ENCODE measurements at places on chromosomes 1 and 21.

DNA sequence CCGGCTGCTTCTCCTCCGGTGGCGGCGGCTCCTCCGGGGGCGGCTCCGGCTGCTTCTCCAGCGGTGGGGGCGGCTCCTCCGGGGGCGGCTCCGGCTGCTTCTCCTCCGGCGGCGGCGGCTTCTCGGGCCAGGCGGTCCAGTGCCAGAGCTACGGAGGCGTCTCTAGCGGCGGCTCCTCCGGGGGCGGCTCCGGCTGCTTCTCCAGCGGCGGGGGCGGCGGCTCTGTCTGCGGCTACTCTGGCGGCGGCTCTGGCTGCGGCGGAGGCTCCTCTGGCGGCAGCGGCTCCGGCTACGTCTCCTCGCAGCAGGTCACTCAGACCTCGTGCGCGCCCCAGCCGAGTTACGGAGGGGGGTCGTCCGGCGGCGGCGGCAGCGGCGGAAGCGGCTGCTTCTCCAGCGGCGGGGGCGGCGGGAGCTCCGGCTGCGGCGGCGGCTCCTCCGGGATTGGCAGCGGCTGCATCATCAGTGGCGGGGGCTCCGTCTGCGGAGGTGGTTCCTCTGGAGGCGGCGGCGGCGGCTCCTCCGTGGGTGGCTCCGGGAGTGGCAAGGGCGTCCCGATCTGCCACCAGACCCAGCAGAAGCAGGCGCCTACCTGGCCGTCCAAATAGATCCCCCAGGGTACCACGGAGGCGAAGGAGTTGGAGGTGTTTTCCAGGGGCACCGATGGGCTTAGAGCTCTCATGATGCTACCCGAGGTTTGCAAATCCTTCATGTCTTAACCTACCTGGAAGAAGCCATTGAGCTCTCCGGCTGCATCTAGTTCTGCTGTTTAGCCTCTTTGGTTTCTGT is 2.0 kb downstream of the LORICRIN start:
- no peak for DNase-seq

DNA sequence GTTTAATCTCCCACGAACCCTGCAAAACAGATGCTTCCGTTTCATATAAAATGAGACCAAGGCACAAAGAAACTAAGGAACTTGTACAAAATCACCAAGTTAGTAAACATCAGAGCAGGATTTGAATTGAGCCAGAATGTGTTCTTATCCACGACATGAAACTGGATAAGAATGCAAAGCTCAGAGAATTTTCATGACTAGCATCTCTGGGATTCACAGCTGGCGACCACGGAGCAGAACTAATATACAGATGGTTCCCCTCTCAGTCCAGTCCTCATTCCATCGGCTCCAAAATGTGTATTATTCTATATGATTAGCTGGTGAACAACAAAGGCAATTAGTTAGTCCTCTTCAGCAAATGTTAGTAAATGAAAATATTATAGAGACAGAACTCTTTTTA is 72.3 kb upstream of the ERG start:
- DNase-seq = no peak

DNA sequence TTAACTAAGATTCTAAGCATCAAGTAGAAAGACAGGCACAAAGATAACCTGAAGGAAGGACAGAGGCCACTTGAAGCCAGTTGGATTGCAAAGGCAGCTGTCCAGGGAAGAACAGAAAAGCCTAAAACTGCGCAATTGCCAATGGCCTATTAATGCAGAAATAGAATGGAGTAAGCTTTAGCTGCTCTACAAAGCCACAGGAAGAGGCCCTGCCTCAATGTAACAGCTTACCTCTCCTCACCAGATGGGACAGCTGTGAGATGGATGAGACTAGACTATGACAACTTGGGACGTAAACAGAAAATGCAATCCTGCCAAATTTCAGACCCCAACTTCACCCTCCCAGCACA is 176.5 kb downstream of the EIF4G3 start:
- DNase-seq = no peak

- DNase-seq = no peak
These were observed 161.0 kb upstream of the HP1BP3 start for GRCh38 chr1:20948101-20948500.

- DNase-seq = peak; percentile 29
These were observed 20.3 kb upstream of the C2CD2 start for GRCh38 chr21:41973861-41974751.

GRCh38 chr1:73784026-73784425 is 413.9 kb downstream of the LRRIQ3 start:
- DNase-seq = peak; percentile 25

GRCh38 chr1:21325231-21325718 is 35.0 kb upstream of the ECE1 start:
- DNase-seq = no peak

- DNase-seq = no peak
These were observed 147.0 kb downstream of the PRDM16 start for GRCh38 chr1:3216015-3216391.

GRCh38 chr1:165303386-165303785 is 53.1 kb downstream of the LMX1A start:
- DNase-seq = no peak

- DNase-seq = no peak
These were observed 17.0 kb upstream of the SH2D2A start for GRCh38 chr1:156833603-156834002.

- no peak for DNase-seq
These were observed 149.5 kb upstream of the BACE2 start for GRCh38 chr21:41018431-41018830.

DNA sequence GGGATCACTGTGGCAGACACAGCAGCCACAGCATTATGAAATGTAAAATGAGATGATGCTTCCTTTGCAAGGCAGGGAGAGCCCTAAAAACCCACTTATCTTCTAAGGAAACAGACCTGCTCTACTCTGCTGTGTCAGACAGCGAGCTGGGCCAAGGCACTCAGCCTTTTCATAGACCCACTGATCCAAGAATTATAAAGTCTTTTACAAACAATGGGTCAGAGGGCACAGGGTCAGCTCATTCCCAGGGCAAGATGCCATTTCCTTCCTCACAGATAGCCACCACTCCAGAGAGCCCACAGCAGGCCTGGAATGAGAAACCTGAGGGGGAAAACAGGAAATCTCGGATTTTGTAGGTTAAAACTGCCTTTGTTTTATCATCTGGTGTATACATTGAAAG is 42.9 kb downstream of the CASQ2 start:
- DNase-seq = no peak

GRCh38 chr1:178470411-178470960 is 26.3 kb downstream of the CLEC20A start:
- DNase-seq = no peak

DNA sequence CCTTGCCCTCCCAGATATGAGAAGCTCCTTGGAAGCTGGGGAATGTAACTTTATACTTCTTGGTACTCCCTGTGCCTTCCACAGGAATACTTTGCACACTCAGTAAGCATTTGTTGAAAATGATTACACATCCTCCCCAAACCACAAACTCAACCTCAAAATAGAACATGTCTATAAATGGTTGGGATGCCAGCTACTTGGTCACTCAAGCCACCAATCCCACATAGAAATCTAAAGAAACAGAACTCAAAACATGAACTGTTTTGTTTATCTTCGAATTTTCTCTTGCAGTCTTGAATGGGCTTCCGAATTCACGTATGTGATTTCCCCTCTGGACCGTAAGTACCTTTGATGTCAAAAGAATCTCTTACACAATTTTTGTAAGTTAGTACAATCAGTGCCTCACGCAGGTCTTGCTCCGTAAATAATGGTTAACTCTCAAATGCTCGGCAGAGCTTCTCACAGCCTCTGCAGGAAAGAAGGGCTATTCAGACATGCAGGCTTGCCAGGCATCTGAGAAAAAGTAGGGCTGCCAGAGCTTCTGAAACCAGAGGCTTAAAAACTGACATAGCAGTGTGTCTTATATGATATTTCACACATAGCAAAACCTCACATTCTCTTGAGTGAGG is 26.9 kb downstream of the SORT1 start:
- no peak for DNase-seq

DNA sequence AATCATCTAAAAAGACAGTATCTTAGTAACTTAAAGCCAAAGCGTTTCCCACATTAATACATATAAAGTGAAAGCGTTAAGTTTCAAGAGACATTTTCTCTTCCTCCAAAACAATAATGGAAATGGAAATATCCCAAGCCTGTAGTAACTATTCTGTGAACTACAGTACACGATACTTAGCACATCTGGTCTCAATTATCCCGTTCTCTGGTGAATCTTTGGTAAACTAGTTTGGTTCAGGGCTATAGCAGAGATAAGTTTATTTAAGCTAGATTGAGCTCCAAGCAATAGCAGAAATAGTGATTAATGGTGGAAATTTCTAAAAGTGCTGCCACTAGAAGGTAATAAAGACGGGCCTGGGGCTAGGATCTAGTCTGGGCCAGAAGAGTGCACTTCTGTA is 55.2 kb downstream of the PCNX2 start:
- DNase-seq = no peak

- DNase-seq = no peak
These were observed 1412.1 kb downstream of the PLA2G4A start for GRCh38 chr1:188240772-188241406.

- DNase-seq = no peak
These were observed 207.9 kb upstream of the CACYBP start for GRCh38 chr1:174791863-174792262.

- DNase-seq = peak; percentile 12
These were observed 59.5 kb downstream of the KCNK1 start for GRCh38 chr1:233673261-233673946.

All from cerebellar cortex (tissue), 1 donor.